ENCODE measurements at places on chromosomes 4 and X.

DNA sequence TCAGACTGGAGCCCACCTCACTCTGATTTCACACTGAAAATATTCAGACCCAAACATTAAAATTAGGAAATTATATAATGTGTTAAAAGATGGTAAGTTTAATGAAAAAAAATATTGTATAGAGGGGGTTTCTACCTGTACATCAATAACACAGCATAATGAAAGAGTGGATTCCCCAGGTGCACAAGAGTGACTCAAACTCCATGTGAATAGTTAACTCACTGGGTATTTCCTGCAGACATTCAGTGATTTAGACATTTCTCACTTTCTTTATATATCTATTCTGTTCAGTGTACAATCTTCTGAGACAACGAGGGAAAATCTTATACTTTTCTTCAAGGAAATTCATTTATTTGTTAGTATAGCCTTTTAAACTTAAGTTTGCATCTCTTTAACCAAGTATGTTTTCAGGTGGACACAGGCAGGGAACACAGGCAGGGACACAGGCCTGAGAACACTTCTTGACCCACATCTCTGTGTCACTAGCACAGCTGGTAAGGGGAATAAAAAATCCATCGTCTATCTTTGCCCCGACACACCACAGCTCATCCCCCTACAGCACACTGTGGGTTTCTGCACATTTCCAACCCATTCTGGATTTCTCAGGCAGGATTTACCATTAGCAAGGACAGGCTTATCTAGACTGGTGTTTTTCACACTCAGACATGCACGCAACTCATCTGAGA, 525.5 kb upstream of the BOD1L1 start:
- no peak for DNase-seq

DNA sequence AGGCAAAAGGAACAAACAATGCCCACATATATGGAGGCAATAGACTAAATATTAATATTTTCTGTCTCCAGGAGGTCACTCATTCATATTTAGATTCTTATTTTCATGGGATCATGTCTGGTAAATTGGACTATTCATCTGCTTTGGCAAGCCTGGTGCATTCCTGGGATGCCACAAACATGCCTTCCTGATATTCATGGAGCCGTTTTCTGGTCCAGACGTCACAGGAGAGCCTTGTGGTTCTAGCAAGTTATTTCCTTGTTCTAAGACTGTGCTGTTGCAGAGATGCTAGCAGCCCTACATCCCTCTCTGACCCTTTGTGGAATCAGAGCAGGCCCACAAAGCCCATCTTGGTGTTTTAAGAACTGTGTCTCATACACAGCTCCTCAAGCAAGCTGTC, 16.1 kb upstream of the EXOSC9 start:
- no peak for DNase-seq

DNA sequence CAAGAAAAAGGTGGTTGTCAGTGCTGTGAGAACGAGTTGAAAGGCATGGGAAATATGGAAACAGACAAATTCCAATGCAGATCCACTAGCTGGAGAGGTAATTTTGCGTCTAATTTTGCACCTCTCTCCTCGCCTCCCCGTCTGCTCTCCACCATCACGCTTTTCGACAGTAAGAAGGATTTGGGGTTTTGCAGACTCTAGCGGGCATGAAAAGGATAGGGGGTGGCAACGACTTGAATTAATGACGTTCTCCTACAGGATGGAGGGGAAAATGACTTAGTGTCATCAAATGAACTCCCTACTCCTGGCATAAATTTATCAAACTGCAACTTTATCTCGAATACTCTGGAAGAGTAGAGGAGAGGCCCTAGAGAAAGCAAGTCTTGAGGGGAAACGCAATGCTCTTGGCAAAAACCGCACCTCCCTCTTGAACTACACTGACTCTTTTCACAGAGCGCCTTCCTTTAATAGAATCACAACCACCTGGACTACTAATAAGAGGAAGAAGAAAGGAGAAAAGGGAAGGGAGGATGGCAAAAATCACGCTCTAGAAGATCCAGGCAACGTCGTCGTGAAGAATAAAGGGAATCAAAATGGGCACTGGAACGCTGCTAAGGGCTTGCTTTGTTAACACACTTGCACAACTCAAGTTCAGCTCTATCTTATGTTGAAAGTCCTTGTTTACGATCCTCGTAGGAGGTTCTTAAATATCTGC, 871 bp upstream of the SLITRK2 start:
- no peak for DNase-seq

GRCh38 chrX:6813836-6814370, 279.0 kb upstream of the VCX3A start:
- DNase-seq = no peak

GRCh38 chrX:146278381-146278780, 460.8 kb downstream of the SLITRK2 start:
- no peak for DNase-seq

- DNase-seq = no peak
Measured at GRCh38 chr4:152258804-152259708, 276.8 kb downstream of the FBXW7 start.
